ENCODE measurements at places on chromosomes 3 and 15.

DNA sequence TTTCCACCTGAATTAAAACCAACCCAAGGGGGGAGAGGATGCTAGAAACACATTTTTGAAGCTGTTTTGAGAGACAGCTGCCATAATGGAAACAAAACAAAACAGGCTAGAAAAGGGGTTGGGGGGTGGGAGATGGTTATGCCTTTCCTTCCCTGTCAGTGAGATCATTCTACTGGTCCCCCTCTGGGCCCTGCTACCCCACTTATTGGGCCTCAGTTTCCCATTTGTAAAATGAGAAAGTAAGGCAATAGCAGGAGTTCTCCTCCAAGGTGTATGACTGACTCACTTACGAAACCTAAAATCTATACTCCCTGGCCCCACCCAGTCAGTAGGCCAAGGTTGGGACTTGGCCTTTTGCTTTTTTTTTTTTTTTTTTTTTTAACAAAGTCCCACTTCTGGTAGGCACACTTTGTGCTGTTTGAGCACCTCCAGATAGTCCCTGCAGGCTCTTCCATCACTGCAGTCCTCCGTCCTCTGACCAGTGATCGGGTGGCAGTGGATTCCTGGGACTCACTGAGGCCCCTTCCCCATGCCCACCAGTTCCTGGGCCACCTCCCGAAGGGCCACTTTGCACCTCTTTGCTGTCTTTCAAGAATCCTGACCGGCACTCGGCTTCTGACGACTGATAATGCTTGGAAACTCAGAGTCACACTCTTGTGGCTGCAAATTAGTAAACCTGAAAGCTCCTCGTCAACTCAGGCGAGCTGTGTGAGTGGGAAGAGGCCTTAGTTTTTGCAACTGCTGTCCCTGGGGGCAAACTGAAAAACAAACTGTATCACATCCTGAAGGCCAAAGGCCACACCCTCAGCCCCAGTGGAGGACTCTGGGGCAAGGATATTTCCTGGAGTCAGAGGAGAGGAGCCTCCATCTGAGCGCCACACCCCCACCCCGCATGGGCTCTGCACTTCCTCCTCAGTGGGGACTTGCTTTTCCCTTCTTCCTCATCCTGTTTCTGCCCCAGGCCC is 6.7 kb upstream of the PSTPIP1 start:
- DNase-seq = no peak

GRCh38 chr3:172708921-172709773 is 1.7 kb downstream of the NCEH1 start:
- DNase-seq = no peak

DNA sequence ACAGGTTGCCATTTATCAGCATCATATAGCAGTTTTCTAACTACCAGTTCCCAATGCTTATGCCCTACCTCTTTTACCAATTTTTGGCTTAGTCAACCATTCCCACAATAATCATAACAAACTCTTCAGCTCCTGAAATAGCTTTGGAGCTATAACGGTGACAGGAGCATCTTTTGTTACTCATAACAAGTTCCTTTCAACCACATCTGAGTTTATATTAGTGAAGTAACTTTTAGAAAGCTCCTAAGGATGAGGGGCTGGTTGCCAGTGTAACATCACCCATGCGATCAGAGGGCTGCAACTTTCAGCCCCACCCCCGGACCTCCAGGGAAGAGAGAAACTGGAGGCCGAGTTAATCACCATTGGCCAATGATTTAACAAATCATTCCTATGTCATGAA is 495.3 kb upstream of the RASGRP1 start:
- no peak for DNase-seq

- DNase-seq = no peak
These were observed 42.3 kb upstream of the TUSC7 start for GRCh38 chr3:116667324-116667723.

DNA sequence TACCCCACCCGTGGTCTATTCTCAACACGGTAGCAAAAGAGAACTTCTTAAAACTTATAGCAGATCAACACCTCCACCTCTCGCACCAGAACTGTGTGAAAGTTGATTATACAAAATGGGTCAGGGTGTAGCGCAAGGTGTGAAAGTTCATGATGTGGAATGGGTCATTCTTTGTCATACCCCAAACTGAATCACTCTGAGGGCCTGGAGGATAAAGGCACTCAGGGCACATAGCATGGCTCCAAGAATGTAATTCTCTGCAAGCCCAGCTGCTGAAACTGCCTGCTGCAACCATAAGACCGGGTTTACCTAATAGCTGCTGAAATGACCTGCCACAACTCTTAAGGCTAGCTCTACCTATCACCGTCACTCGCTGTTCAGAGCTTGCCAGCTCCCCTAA is 70.0 kb downstream of the FOXP1 start:
- no peak for DNase-seq

- DNase-seq = no peak
These were observed 3.0 kb downstream of the TSC22D2 start for GRCh38 chr3:150411106-150411460.

DNA sequence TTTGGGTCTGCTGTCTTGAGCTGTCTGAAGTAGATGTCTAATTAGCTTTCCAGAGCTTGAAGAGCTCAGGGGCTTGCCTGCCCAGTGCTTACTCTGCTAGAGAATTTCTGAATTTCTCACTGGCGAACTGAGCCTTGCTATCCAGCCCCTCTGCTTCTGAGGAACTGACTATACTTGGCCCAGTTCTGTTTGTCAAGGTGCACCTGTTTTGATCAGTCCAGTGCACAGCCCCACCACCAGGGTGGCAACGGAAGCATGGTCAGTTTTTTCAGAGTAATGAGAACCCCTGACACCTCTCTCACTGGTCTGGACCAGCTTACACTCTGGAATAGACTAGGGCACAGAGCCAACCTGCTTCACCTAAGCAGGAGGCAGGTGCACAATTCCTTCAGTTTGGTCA is 25.2 kb downstream of the ITGB5 start:
- no peak for DNase-seq

DNA sequence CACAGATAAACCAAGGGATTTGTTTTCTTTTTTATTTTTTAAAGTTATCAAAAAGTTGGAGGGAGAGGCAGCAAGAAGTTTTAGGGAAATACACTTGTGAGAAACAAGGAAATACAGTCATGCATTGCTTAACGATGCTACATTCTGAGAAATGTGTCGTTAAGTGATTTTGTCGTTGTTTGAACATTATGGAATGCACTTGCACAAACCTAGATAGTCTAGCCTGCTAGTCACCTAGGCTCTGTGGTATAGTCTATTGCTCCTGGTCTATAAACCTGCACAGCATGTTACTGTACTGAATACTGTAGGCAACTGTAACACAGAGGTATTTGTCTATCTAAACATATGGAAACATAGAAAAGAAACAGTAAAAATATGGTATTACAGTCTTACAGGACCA is 2.0 kb upstream of the NFKBIZ start:
- no peak for DNase-seq

GRCh38 chr15:56783857-56784661 is 50.8 kb upstream of the ZNF280D start:
- no peak for DNase-seq

DNA sequence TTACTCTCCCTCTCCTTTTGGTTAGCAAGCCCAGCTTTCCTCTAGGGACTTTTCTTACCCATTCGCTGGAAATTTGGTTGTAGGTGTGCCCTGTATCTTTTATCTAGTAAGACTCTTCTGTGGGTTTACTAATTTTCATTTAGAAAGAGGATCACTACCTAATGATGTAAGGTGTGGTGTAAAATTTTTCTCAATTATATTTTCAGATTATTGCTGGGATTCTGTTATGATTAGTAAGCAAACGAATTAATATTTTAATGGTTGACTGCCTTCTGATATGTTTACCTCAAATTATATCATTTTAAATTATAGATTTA is 28.5 kb downstream of the PLCL2 start:
- DNase-seq = no peak

DNA sequence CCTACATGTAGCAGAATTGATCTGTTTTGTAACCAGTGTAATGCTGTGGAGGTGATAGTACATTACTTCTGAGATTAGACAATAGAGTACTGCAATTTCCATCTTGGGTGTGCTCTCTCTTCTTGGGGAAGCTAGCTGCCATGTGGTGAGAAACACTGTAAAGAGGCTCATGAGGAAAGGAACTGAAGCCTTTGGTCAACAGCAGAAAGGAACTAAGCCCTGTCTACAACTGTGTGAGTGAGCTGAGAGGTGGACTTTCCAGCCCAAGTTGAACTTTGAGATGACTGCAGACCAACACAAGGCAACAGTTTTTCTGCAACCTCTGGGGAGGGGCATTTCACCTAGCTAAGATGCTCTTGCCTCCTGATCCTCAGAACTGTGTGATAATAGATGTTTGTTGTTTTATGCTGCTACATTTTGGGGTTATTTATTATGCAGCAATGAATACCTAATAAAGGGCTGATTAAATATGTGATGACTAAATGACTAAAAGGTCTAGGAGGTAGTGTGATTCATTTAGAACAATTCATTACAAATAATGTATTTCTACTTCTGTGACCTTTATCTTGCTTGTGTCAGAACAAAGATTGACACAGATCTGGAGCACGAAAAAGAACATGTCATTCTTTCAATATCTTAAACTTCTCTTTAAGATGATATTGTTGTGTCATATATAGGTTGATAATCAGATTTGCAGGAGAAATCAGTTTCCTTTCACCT is 121.6 kb upstream of the THRB start:
- no peak for DNase-seq

- DNase-seq = no peak
These were observed 7.0 kb downstream of the CHST14 start for GRCh38 chr15:40477642-40478327.

DNA sequence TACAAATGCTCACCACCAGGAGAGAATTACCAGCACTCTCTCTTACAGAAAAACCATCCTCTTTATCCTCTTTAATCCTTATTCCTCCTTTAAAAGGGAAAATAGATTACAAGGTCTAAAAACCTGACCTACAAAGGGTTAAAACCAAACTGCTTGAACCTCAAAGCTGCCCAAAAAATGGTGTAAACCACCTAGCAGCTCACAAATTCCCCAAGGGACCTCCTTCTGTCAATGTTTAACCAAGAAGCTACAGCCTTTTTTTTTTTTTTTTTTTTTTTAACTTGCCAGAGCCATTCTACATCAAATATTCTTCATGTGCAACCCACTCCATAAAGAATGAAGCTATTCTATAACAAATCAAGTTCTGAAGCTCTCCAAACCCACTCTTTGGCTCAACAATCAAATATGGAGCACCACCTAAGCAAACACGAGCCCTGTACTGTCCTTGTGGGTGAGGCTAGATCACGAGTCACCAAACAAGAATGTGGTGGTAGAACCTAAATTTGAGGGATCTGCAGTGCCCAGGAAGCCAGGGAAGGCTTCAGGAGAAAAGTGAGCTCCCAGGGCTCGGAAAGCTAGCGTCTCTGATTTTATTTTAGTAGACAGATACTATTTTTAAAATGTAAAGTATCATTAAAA is 20.1 kb downstream of the OSBPL10 start:
- no peak for DNase-seq

DNA sequence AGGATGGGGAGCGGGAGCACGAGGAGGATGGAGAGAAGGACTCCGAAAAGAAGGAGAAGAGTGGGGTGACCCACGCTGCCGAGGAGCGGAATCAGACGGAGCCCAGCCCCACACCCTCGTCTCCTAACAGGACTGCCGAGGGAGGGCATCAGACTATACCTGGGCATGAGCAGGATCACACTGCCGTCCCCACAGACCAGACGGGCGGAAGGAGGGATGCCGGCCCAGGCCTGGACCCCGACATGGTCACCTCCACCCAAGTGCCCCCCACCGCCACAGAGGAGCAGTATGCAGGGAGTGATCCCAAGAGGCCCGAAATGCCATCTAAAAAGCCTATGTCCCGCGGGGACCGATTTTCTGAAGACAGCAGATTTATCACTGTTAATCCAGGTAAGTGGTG is 169.8 kb downstream of the FEZF2 start:
- no peak for DNase-seq

GRCh38 chr15:31344823-31345605 is 18.4 kb downstream of the KLF13 start:
- DNase-seq = no peak

DNA sequence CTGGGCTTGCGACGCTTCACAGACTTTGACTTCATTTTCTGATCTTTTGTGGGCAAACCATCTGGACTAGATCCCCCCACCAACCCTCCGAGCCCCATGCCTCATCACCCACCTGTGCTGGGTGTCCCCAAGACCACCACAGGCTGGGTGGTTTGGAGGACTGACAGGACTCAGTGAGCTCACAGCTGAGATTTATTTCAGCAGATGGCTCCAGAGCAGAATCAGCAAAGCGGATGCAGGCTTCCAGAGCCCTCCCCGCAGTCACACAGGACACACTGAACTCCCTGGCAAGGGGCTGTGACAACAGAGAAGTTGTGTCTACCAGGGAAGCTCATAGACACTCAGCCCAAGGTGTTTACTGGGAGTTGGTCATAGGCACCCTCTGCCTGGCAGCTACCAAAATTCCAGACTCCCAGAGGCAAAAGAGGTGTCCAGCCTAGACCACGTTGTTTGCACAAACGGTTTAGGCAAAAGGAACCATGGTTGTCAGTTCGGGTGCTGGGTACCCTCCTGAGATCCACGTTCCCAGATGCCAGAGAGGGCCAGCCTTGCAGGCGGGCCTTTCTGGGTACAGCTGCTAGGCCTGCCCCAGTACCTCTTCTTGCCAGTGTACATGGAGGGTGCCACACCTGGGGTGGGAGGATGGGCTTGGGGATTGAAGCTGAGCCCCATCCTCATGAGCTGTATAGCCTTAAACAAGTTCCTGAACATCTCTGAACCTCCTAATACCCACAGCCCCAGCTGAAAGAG is 170.3 kb downstream of the NSMCE3 start:
- no peak for DNase-seq

DNA sequence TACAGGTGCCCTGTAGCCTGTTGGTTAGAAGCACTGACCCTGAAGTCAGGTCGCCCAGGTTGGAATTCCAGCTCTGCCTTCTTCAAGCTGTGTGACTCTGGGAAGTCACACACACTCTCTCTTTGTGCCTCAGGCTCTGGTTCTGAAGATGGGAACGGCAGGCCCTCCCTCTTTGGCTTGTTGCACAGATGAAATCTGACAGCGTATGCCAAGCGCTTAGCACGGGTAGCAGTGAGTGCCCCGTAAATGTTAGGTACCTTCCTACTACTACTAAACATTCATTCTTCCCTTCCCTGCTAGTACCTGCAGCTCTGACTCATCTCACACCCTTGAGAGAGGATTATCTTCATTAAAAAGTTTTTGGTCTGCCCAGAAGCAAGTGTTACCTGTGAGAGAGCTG is 139.0 kb downstream of the PGPEP1L start:
- DNase-seq = no peak

DNA sequence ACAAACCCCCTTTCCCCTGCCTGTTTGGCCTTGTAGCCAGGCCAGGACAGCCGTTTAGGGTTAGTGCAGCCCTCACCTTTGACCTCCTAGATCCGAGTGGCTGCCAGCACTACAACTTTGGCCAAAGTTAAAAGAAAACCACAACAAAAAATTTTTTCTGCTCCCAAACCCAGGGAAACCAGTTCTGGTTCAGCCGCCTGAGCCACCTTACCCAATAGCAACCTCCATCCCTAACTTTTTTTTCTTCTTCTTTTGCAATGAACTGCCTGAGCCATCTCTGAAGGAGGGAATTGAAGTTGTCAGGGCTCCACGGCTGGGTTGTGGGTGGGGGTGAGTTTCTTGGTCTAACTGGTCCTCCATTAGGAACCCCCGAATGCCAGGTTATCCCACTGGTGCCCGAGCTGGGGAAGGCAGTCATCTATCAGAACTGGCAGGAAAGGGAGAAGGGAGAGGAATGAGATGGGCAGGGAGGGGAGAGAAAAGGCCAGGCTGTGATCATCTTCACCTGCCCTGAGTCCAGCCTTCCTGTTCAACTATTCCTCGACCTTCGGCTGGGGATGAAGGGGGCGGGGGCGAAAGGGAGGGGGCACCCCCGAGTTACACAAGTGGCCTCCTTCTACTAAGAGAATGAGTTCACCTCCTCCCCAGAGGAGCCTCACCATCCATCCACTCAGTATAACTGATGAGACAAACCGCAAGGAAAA is 6.2 kb upstream of the NR2F2 start:
- no peak for DNase-seq
